ENCODE measurements at places on chromosomes 11 and 22. TPM values are rescaled to one million over a fixed set of nuclear protein-coding genes. Genes with fewer than 3 reads are reported as not detected.

The PRR33 gene
- total RNA-seq = not detected

The EHD1 gene
- total RNA-seq = 182 TPM

The SULT4A1 gene
- total RNA-seq = 6.1 TPM

The C11orf71 gene
- 2.9 TPM for total RNA-seq

The MOGAT2 gene
- total RNA-seq = not detected

The MFRP gene
- total RNA-seq = not detected

The BIRC2 gene
- 72.0 TPM for total RNA-seq

The OR8B4 gene
- not detected for total RNA-seq

The P2RY6 gene
- total RNA-seq = 0.75 TPM

The NRGN gene
- total RNA-seq = 1.7 TPM

The KCTD14 gene
- 1.0 TPM for total RNA-seq

The RAG2 gene
- not detected for total RNA-seq

The CATSPERZ gene
- not detected for total RNA-seq

The SCUBE1 gene
- 0.07 TPM for total RNA-seq

The CARD18 gene
- not detected for total RNA-seq

The EFCAB6 gene
- total RNA-seq = 1.6 TPM

The CDKN1C gene
- total RNA-seq = 7.5 TPM
